NCI-H524 (cell line): ENCODE measurements at places on chromosomes 2 and 18.
A peak's percentile ranks its signal among the peaks of the same experiment; 100 is the strongest.

DNA sequence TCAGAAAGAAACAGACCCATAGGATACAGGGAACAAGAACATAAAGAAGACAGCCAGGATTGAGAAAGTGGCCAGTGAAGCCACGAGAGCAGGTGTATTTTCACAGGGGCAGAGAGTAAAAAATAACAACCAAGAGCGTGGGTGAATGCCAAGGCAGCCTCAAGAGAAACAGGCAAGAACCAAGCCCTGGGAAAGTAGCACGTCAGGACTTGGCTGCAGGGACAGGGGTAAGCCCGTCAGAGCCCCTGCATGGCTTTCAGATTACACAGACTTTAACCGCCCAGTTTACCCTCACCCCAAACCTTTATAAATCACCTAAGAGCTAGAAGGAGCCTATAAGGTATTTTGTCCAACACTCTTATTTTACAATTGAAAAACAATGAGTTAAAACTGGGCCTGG lies 43.7 kb downstream of the ARL4C start:
- no peak for DNase-seq

- no peak for DNase-seq
Measured at GRCh38 chr2:207149249-207150213, 16.2 kb downstream of the KLF7 start.

DNA sequence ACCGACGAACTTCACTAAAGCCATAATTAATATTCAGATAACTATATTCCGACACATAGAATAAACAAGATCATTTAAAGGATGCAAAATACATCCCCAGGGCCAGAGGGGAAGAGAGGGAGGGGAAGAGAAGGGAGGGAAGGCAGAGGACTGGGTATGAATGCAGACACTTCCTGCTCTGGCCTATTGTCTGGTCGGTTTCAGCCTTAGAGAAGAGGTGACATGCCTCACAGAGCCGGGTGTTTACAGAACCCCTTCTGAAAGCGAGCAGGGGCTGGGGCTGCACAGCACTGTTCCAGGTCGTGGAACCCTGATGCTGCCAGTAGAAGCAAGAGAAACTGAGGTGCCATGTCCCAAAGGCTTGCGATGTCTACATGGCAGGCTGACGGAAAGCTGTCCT lies 31.0 kb downstream of the CELF4 start:
- DNase-seq: no peak

- DNase-seq: no peak
Measured at GRCh38 chr2:191204433-191204832, 40.8 kb upstream of the MYO1B start.

DNA sequence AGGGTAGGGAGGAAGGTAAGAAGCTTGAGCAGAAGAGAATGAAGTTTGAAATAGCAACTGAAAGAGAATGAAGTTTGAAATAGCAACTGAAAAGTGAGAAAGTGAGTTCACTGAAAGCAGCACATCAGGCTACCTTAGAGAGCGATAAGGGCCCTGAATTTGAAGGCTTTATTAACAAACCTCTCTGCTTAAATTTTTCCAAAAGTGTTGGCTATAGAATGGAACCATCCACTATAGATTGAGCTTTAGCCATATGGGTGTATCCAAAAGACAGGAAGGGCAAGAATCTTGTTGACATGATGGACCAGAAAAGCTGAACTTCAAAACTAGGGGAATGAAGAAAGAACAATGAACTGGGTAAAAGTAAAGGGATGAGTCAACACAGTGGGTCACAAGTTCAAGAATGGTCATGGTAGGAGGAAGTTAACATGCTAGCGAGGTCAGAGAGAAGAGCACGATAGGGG lies 122.5 kb downstream of the ASXL3 start:
- DNase-seq: no peak

- no peak for DNase-seq
Measured at GRCh38 chr2:149601141-149601796, 13.7 kb upstream of the MMADHC start.

- peak; percentile 14 for DNase-seq
Measured at GRCh38 chr2:6896930-6897759, 19.6 kb downstream of the RSAD2 start.

GRCh38 chr18:69865776-69866175 lies 81.9 kb downstream of the CD226 start:
- DNase-seq: no peak

- peak; percentile 86 for DNase-seq
Measured at GRCh38 chr2:218896501-218897393, 16.1 kb downstream of the WNT10A start.

GRCh38 chr2:143246815-143247744 lies 117.9 kb downstream of the ARHGAP15 start:
- DNase-seq: no peak

- no peak for DNase-seq
Measured at GRCh38 chr2:141900826-141901225, 230.0 kb downstream of the LRP1B start.

GRCh38 chr2:216210701-216211540 lies 101.8 kb downstream of the XRCC5 start:
- peak; percentile 92 for DNase-seq

GRCh38 chr2:219460424-219460926 lies 25.8 kb downstream of the SPEG start:
- peak; percentile 80 for DNase-seq

DNA sequence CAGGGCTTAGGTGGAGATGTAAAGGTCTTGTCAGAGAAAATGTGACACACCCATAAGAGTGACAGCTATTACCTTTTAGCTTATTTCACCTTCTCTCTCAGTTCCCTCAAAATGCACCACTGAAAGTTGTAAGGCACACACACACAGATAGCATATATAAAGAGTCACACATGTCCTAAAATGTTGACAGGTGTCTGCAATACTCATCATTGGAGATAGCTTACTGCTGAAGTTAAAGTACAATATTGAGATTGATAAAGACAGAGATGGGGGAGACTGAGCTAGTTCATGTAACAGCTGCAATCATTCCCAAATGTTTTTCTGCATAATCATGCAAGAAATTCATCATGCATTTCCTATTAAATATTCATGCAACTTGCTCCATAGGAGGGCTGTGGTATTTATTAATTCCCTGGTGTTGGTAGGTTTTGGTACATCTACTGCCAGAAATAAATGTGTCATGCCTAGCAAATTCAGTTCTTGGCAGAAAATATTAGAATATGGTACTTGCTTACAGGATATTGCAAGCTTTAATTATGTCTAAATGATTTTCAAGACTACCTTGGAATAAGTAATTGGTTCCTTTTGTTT lies 118.8 kb upstream of the RBMS1 start:
- no peak for DNase-seq

DNA sequence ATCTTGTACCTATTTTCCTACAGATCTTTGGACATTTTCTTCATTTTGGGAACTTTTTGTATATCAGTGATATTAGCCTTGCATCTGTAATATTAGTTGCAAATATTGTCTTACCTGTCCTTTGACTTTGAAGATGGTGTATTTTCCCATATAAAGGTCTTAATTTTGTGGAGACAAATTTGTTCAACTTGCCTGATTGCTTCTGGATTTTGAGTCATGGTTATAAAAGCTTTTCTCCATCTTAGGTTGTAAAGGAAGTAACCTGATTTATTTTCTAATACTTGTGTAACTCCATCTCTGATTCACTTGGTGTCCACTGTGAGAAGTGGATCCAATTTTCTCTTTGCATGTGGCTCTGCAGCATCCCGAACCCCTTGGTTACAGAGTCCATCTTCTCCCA lies 97.7 kb upstream of the OTOS start:
- DNase-seq: no peak

DNA sequence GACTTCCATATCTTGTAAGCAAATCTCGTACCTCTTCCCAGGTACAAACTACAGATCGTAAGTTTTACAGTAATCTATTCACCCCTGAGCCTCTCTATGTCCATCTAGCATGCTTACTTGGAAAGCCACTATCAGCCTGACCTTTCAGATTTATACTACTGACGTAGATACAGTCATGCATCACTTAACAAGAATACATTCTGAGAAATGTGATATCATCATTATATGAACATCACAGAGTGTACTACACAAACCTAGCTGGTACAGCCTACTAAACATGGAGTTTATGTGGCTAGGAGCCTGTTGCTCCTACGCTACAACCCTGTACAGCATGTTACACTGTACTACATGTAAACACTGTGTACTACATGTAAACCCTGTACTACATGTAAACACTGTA lies 293.2 kb upstream of the ZNF804A start:
- DNase-seq: no peak

DNA sequence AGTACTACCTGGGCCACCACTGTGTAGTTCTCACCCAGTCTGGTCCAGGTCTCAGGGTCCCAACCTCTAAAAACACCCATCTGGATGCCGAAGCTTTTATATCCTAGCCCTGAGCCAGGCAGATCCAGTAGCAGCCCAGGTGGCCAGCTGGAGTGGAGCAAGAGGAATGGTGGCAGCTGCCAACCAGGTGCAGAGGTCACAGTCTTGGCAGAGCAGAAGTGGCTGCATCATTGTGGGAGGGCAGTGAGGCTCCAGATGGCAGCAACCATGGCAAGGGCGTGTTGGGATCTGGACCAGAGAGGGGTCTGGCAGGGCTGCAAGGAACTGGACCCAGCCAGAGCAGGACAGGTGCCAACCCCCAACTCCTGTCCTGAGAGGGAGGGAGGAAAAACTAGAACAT lies 72.2 kb upstream of the AGAP1 start:
- peak; percentile 70 for DNase-seq

DNA sequence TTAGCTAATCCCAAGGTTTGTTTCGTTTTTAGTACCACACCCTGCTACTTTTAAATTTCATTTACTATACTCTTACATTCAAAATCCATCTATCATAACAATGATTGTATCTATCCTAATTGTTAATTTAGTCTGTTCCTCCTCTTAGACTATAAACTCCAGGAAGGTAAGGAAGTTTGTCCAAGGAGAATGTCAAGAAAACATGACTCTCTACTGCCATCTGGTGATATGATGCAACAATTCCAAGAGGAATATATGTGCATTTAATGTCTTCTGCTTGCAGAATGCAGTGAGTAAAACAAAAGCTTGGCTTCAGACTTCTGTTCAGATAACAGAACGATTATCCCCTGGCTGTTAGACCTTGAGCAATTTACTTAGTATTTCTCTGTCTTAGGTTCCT lies 1267.1 kb downstream of the LRP1B start:
- DNase-seq: peak; percentile 72

- DNase-seq: no peak
Measured at GRCh38 chr2:71637168-71637567, 183.8 kb downstream of the DYSF start.

DNA sequence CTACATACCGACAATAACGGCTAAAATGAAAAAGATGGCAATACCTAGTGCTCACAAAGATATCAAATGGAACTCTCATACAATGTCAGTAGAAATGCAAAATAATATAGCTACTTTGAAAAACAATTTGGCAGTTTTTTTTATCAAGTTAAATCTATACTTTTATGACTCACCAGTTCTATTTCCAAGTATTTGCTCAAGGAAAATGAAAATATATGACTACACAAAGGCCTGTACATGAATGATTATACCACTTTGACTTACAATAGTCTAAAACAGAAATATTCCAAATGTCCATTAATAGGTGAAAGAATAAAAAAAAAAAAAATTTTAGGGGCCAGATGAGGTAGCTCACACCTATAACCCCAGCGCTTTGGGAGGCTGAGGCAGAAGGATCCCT lies 219.8 kb downstream of the ZRANB3 start:
- DNase-seq: no peak

DNA sequence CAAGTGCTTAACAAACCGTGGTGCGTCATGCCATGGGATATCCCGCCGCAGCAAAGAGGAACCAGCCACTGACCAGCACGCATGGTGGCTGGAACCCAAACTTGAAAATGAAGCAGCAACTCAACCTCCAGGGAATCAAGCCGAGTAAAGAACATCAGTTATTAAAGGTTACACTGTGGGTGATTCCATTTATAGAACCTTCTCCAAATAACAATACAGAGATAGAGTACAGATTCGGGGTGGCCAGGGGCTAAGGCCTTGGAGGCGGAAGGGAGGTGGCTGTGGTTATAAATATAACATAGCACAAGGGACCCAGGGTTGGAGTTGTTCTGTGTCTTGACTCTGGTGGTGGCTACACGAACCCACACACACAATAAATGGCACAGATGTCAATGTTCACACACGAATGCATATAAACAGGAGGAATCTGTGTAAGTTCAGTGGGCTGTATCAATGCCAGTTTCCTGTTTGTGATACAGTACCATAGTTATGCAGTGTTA lies 123.1 kb downstream of the EIPR1 start:
- no peak for DNase-seq

DNA sequence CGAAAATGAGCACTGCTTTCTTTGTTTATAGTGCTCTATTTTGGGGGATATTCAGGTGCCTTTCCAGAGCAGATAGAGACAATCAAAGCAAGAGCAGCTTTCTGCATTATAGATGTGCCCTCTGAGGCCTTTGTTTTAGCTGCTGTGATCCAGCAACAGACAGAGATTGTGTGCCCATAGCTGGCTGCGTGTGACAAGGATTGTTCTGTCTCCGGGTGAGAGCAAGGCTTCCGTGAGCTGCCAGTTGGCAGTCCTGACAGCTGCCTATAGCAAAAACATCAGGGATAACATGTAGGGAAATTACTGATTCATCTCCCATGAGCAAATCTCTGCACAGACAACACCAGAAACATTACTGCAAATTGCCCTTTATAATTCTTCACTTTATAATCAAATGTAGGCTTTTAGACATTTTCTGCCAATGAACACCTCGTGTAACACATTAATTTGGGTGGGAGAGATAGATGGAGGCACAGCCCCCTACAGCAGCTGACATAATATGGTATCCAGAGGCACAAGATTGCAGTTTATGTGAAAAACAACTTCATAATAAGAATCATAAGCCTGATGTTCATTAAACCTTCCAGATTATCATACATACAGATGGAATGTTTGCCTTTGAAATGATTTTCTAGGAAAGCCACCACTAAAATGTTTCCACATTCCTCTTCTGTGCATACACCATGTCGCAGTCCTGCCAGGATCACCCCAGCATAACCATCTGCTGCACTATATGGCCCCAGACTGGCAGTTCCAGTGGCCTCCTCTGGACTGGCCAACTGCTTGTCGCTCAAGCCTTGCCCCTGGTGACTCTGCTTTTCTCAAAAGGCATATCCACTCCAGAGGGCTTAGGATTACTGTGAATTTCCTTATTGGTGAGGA lies 131.2 kb downstream of the TRIB2 start:
- DNase-seq: peak; percentile 6

DNA sequence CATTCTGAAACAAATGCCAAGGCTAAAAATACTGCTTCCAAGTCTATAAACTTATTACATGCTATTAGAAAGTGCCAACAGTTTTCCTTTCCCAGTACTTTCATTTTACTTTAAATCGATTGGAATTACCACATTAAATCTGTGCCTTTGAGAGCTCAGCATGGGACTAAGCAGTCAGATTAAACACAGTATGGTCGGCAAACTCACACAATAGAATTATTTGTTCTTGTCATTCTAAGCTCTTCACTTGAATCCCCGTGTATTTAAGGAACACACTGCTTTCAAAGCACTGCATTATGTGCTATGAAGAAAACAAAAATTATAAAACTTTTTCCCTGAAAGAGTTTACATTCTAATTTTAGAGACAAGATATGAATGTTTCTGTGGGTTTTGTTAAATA lies 444.4 kb upstream of the SLC39A10 start:
- DNase-seq: no peak
